ENCODE measurements at places on chromosomes 16 and 17.
A peak's percentile ranks its signal among the peaks of the same experiment; 100 is the strongest.

DNA sequence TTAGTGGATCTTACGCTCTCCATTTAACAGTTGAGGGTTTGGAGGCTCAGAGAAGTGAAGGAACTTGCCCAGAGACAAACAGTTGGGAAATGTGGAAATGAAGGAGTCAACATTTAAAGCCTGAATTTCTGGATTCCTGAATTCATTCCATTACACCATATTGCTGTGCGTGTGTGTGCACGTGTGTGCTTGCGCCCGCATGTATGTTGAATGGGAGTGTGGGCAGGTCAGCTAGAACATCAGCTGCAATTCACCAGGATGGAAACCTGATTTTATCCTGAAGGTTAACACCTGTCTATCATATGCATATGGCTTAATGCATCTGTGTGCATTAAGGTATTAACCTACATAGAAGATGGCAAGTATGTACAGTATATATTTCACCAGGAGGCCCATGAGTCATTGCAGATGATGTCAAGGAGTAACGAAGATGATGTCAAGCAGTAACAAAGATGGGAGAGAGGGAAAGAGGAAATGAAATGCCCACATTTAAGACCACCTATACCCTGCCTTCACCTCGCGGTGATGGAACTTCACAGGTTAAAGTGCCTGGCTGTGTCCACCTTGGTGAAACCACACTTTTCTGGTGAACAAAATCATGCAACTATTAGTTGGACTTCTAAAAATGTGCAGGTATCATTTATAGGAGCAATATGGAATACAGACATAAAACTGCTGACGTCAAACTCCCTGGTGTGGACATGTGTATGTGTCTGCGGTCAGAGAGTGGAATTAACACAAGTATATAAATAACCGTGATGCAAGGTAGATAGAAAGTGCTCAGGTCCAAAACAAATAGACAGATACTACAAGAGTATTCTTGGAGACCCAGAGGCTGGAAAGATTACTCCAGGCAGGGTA is 832 bp upstream of the ADAP2 start:
- DNase-seq: no peak

GRCh38 chr16:4859190-4859899 is 12.1 kb downstream of the UBN1 start:
- DNase-seq: no peak

DNA sequence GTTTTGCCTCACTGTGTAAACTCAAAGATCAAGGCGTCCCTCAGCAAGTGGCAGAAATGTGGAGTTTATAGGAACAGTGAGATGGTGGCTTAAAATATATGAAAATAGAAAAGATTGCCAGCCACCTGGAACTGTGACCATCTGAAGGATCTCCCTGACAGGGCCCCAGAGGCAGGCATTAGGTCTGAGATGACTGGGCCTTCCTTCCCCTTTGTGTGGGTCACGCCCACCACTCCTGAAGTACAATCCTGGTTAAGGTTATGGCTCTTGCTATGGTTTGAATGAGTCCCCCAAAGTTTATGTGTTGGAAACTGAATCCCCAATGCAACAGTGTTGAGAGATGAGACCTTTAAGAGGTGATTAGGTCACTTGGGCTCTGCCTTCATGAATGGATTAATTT is 6.4 kb downstream of the ST6GALNAC2 start:
- no peak for DNase-seq

- DNase-seq: no peak
These were observed 32.1 kb upstream of the PRKCB start for GRCh38 chr16:23803591-23804123.

DNA sequence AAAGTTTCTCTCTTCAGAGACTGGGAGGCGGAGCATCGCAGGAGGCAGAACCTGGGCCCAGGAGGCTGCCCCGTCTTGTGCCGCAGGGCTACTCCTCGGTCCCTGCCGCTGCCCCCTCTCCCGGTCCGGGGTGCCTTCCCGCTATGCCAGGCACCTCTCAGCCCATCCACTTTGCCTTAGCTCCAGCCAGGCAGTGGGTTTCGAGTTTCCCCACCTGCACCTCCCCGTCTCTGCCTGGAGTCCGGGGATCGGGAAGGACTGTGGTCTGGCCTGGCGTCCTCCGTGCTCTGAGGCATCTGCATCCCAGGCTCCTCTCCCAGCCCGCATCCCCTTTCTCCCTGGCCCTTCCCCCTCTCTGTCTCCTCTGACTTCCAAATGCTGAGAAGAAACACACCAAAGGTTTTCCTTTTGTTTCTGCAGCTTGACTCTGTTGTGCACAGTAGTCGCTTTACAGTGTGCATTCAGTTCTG is 26.8 kb upstream of the PIK3R6 start:
- no peak for DNase-seq

- DNase-seq: no peak
These were observed 205.4 kb upstream of the KCNJ16 start for GRCh38 chr17:69869667-69870066.

- no peak for DNase-seq
These were observed 23.4 kb downstream of the AXIN2 start for GRCh38 chr17:65537845-65538674.

GRCh38 chr17:40577611-40578065 is 12.4 kb upstream of the CCR7 start:
- no peak for DNase-seq

- DNase-seq: peak; percentile 35
These were observed at the start of gene METRNL for GRCh38 chr17:83079352-83079747. METRNL (plus strand) TSS chr17:83079609; CDS start chr17:83079816, 207 bp downstream.

DNA sequence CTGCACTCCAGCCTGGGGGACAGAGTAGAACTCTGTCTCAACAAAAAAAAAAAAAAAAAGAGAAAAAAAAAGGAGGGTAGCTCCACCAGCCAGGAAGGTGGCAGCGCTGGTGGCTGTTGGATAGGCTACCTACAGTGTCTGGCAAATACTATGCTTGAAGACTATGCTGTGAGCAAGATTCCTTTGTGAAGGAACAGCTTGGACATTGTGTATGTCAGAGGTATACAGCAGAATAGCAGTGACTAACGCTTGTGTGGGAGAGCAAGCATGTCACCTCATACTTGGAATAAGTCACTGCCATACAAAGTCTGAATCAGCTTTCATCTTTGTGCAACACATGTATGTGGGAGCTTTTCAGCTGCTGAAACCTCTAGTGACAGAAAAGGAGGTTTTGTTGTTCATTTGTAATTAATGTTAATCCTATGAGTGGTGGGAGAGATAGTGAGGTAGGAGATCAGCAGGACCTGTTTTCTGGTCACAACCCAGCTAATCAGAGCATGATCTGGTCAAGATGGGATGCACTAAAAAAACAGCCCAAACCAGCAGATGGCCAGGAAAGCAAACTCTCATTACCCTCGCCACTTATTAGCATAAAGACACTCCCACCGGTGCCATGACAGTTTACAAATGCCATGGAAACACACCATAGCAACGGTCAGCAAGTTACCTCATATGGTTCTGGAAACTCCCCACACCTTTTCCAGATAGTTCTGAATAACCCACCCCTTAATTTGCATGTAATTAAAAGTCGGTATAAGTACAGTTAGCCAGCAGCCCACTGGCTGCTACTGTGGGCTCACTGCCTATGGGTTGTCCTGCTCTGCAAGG is 6.8 kb upstream of the ITGAD start:
- no peak for DNase-seq

DNA sequence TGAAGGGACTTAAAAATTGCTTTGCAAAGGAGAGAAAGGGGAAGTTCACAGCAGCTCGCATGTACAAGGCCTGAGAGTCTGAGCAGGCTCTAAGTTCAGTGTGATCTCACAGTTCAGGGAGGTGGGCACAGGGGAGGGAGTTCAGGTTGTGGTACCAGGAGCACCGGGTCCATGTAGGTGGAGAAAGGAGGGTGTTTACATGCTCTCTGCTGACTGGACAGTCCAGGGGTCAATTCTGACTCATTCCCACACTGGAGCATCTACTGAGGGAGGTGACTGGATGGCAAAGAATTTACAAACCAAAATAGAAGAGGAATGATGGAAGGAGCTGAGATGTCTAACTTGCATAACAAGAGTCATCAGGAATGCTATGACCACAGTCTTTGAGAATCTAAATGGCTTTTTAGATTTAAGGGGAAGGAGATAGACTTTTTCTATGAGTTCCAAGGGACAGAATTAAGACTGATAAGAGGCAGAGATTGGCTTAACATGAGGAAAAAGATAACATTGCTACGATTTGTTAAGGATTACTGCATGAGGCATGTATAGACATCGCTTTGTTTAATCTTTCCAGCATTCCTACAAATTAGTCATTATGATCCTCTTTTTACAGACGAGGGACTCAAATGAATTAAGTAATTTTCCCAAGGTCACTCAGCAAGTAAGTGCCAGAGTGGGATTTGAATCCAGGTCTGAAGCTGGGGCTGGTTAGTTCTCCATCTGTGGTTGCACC is 29.9 kb downstream of the MIS12 start:
- no peak for DNase-seq

DNA sequence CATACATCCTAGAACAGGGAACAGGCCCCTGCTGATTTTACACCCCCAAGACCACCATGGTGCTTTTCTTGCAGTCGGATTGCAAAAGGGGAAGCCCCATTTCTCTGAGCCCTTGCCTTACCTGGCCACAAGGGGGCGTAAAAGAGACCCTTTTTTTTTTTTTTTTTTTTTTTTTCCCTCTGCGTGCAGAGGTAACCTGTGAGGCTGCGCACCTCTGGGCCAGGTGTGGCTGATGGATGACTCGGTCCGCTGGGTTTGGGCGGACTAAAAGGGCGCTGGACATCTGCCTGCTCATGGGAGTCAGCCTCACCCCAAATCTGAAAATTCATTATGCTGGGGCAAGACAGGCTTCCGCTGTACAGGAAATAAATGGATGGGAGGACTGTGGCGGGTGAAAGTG is 281.0 kb downstream of the CBLN1 start:
- peak; percentile 2 for DNase-seq

Measured in NCI-H2081 (cell line).